ENCODE measurements at places on chromosomes 11 and 22. TPM values are rescaled to one million over a fixed set of nuclear protein-coding genes. Genes with fewer than 3 reads are reported as not detected.
A peak's percentile ranks its signal among the peaks of the same experiment; 100 is the strongest.

The CASP5 gene
- not detected for total RNA-seq

The RBFOX2 gene
- 94.1 TPM for total RNA-seq

The DEPDC7 gene
- 1.3 TPM for total RNA-seq

The PHOX2A gene
- total RNA-seq, result not detected

The FOXR1 gene
- total RNA-seq, result not detected

The DRD2 gene
- not detected for total RNA-seq

The PTDSS2 gene
- total RNA-seq, result 20.7 TPM

The TRPT1 gene
- total RNA-seq, result 25.4 TPM

The FGF4 gene
- total RNA-seq, result not detected

DNA sequence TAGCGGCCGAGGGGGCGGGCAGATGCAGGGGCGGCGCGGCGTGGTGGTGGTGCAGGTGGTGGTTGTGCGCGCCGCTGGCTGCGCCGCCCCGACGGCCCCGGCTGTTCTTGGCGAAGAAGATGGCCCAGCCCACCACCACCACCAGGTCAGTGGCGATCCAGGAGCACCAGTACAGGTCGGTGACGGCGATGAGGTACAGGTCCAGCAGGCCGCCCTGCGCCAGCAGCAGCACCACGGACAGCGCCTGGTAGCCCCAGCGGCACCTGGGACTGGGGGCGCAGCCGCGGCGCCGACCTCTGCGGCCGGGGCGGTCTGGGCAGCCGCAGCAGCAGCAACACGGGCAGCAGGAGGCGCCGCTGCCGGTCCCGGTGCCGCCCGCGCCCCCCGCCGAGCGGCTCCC is 879 bp downstream of the TMEM121B start:
- H3K36me3 ChIP-seq, result no peaks in the 10 kb centered on the region
- no peaks in the 10 kb centered on the region for H3K4me1 ChIP-seq
- H3K27me3 ChIP-seq, result peaks cover 11% of the 10 kb centered on the region
- H3K27ac ChIP-seq, result no peak overlapping the region

DNA sequence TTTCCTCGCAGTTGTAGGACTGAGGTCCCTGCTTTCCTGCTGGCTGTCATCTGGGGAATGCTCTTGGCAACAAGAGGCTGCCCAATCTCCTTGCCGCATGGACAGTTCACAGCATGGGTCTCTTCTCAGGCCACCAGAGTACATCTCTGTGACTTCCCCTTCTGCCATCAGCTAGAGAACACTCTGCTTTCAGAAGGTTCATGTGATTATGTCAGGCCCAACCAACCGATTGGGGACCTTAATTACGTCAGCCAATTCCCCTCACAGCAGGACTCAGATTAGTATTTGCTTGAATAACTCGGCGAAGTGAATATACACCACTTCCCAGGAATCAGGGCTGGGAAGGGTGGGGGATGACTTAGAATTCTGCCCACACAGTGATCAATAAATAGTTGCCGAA is 61.9 kb upstream of the CSNK2A3 start:
- H3K4me3 ChIP-seq, result no peak overlapping the region
- no peak overlapping the region for H3K27ac ChIP-seq
- no peaks in the 10 kb centered on the region for H3K4me1 ChIP-seq
- no peaks in the 10 kb centered on the region for H3K36me3 ChIP-seq

DNA sequence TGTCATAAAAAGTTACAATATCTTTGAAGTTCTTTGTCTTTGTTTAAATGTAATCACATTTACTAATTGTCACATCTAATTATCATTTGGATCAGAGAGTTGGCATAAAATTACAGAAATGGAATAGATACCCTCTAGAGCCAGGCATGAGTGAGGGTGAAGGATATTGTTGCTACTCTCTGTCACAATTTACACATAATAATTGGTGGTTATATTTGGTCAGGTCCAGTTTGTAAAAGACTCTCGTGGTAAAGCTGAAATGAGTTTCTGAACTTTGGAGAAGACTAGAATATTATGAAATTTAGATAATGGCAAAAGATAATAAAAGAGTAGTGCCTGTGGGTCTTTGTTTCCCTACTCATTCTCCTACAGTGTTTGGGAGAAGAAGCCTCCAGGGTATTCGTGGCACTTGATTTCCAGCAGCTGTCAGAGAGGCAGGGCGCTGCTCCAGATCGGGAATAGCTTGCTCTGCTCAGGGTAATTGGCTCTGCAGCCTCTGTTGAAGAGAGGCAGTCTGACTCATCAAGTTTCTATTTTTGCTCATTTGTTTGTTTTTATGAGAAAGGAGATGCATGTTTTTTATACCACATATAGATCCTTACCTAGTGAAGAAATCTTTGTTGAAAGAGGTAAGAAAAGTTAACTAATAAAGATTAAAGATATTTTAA is 349.9 kb downstream of the CNTN5 start:
- DNase-seq, result no peak
- H3K27ac ChIP-seq, result no peak overlapping the region

DNA sequence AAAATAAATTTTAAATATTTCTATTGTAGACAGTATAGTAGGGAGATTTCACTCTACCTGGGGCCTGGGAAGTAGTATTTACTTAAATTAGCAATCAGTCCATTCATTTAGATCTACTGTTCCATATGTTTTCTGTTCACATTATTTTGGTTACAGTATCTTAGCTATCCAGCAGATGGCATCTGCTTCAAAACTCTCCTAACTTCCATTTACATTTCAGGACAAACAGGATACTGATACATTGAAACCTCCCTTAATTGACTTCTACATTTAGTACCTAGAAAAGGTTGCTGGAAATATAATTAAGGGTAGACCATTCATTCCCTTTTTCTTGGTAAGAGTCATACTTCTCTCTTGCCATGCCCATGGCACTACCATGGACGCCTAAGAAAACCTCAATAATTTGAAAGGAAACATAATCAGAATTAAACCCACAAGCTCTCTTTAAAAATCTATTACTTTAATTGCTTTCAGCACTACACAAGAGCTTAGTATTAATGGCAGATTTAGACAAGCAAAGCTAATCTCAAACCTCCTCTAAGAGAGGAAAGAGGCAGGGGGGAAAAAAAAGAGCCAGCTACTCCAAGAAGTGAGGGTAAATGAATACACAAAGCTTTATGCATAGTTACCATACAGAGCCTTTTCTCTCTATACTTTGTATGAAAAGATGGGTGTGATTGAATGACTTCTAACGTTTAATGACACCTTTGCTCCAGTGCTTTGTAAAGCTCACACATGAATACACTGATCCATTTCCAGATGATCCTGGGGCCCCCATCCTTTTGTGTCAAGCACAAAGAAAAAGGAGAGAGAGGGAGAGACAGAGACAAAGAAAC is 131.2 kb upstream of the MTMR2 start:
- H3K27ac ChIP-seq, result peak overlapping the region; percentile 32
- no peaks in the 10 kb centered on the region for H3K27me3 ChIP-seq
- no peaks in the 10 kb centered on the region for H3K36me3 ChIP-seq
- H3K4me1 ChIP-seq, result no peaks in the 10 kb centered on the region

DNA sequence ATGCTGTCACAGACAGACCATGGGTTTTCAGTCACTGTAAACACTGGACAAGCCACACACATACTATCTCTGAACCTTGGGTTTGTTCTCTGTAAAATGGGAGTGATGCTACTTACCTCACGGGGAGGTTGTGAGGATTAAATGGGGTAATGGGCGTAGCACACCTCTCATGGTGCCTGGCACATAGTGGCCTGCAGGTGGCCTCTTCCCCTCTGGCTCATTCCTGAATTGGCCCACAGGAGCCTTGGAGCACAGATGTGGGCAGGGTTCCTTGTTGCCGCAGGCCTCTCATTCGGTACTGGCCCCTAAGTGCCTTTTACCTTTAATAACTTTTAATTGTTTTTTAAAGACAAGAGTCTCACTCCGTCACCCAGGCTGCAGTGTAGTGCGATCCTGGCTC is 11.7 kb downstream of the MICAL2 start:
- no peak for DNase-seq
- peak overlapping the region; percentile 66 for H3K27ac ChIP-seq
- H3K4me3 ChIP-seq, result no peak overlapping the region

GRCh38 chr22:35516723-35517122 is 23.9 kb upstream of the RASD2 start:
- H3K27me3 ChIP-seq, result no peaks in the 10 kb centered on the region
- H3K4me3 ChIP-seq, result no peak overlapping the region
- no peaks in the 10 kb centered on the region for H3K4me1 ChIP-seq
- no peak for DNase-seq
- no peaks in the 10 kb centered on the region for H3K36me3 ChIP-seq

DNA sequence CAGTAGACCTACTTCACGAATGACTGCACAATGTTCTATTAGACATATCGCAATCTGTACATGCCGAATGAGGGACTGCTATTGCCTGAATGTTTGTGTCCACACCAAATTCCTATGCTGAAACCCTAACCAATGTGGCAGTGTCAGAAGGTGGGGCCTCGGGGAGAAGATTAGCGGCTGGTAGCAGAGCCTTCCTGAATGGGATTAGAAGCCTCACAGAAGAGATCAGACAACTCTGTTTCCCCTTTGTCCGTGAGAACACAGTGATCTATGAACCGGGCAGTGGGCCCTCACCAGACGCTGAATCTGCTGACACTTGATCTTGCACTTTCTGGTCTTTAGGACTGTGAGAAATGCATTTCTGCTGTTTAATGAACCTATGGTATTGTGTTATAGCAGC is 33.1 kb downstream of the LRFN4 start:
- no peaks in the 10 kb centered on the region for H3K4me1 ChIP-seq
- H3K36me3 ChIP-seq, result no peaks in the 10 kb centered on the region
- no peak overlapping the region for H3K27ac ChIP-seq
- H3K27me3 ChIP-seq, result no peaks in the 10 kb centered on the region

GRCh38 chr11:36608491-36609199 is 10.6 kb upstream of the RAG2 start:
- DNase-seq, result no peak
- no peaks in the 10 kb centered on the region for H3K36me3 ChIP-seq
- no peak overlapping the region for H3K4me3 ChIP-seq
- no peak overlapping the region for H3K27ac ChIP-seq

- H3K27ac ChIP-seq, result peak overlapping the region; percentile 94
- H3K36me3 ChIP-seq, result no peaks in the 10 kb centered on the region
Observed at GRCh38 chr11:60950933-60951605, 907 bp downstream of the SLC15A3 start.

Data from uterus (tissue), 4 donors.